ENCODE measurements at places on chromosomes 13 and 19. TPM values are rescaled to one million over a fixed set of nuclear protein-coding genes. Genes with fewer than 3 reads are reported as not detected.
A peak's percentile ranks its signal among the peaks of the same experiment; 100 is the strongest.

ZNF681 gene
- total RNA-seq: 10.4 TPM

- peaks cover 5% of the 10 kb centered on the region for H3K4me1 ChIP-seq
- DNase-seq: no peak
- H3K27me3 ChIP-seq: no peaks in the 10 kb centered on the region
- H3K4me3 ChIP-seq: no peak overlapping the region
- peaks cover 4% of the 10 kb centered on the region for H3K36me3 ChIP-seq
Observed at GRCh38 chr19:38046254-38047048, 139.4 kb downstream of the SIPA1L3 start.

- peak; percentile 67 for DNase-seq
- no peak overlapping the region for H3K27ac ChIP-seq
- H3K4me3 ChIP-seq: peak overlapping the region; percentile 3
- H3K4me1 ChIP-seq: no peaks in the 10 kb centered on the region
- H3K36me3 ChIP-seq: no peaks in the 10 kb centered on the region
Observed at GRCh38 chr19:46529622-46530451, 34.2 kb upstream of the PNMA8B start.

MAN2B1 gene
- total RNA-seq: 89.2 TPM

DNA sequence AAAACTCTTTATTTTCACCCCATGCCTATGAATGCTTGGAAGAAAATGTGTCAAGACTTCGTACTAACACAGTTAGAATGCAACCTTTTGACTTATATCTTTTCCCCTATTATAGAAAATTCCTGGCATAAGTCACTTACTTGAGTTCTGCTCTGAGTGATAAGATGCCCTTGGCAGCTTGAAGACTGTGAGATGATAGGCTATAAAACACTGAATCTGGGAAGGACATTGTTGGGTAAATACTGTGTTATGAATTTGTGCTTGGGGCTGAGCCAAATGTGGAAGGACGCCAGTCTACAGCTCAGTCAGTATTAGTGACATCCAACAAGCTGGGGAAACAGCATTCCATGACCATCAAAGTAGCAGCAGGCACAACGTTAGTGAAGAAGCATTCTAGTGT, 368.0 kb upstream of the SGCG start:
- H3K4me3 ChIP-seq: no peak overlapping the region
- no peak overlapping the region for H3K27ac ChIP-seq
- H3K4me1 ChIP-seq: no peaks in the 10 kb centered on the region
- DNase-seq: no peak
- no peaks in the 10 kb centered on the region for H3K27me3 ChIP-seq
- H3K36me3 ChIP-seq: no peaks in the 10 kb centered on the region

GRCh38 chr13:112067871-112068539, 1.1 kb downstream of the SOX1 start:
- no peaks in the 10 kb centered on the region for H3K36me3 ChIP-seq
- H3K27me3 ChIP-seq: peaks cover 68% of the 10 kb centered on the region
- no peak overlapping the region for H3K27ac ChIP-seq
- peak; percentile 70 for DNase-seq
- peak overlapping the region; percentile 66 for H3K4me3 ChIP-seq
- H3K4me1 ChIP-seq: no peaks in the 10 kb centered on the region

DNA sequence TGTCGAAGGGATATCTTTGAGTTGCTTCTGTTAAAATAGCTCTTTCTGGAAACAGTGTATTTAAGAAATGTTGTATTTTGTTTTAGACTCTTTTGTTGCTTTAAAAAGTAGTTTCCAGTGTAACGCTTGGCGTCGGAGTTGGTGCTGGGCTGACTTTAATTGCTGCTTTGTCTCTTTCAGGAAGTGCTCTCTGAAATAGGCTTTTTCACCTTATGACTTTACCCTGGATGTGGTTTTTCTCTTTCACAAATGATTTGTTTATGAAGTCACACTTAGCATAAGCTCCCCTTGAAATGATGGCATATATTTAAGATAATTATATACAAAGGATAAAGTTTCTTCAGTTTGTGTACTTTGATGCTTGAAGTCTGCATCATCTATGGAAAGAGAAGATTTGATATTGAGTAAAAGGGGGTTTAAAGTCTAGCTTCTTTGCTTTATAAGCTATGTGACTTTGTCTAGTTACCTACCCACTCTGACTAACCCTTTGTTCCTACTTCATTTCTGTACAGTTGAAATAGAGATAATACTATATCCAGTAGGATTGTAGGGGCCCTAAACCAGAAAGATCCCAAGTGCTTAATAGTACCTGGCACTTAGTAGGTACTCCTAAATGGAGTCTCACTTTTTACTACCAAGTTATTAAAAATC, at the start of gene GPR18:
Gene GPR18 (minus strand): TSS at position 170 of the 651 bp plus-strand sequence. CDS start 2,507 bp downstream, outside the sequence.
- H3K4me3 ChIP-seq: no peak within 1 kb of the TSS
- peaks cover 2% of the 10 kb centered on the region for H3K36me3 ChIP-seq
- DNase-seq: no peak

GRCh38 chr13:77429320-77430142, 102.6 kb upstream of the MYCBP2 start:
- DNase-seq: no peak
- H3K36me3 ChIP-seq: no peaks in the 10 kb centered on the region
- H3K4me1 ChIP-seq: no peaks in the 10 kb centered on the region

CD37 gene
- not detected for total RNA-seq

- H3K27me3 ChIP-seq: no peaks in the 10 kb centered on the region
- H3K27ac ChIP-seq: no peak overlapping the region
- H3K36me3 ChIP-seq: peaks cover 42% of the 10 kb centered on the region
- peak; percentile 81 for DNase-seq
- H3K4me3 ChIP-seq: peak overlapping the region; percentile 0
Observed at GRCh38 chr19:49106648-49107135, 7.5 kb upstream of the LIN7B start.

- H3K27me3 ChIP-seq: no peaks in the 10 kb centered on the region
- no peak overlapping the region for H3K27ac ChIP-seq
- H3K4me3 ChIP-seq: no peak overlapping the region
- peak; percentile 76 for DNase-seq
- 0 out of 2 replicates have a peak, but pooled peaks cover 2% of the 10 kb centered on the region for H3K4me1 ChIP-seq
- H3K36me3 ChIP-seq: peaks cover 24% of the 10 kb centered on the region
Observed at GRCh38 chr19:18160971-18161635, 8.1 kb downstream of the PIK3R2 start.

VWA8 gene
- total RNA-seq: 17.4 TPM

GRCh38 chr13:35698911-35699576, 222.6 kb upstream of the MAB21L1 start:
- H3K27me3 ChIP-seq: no peaks in the 10 kb centered on the region
- H3K27ac ChIP-seq: no peak overlapping the region
- H3K4me3 ChIP-seq: no peak overlapping the region

DNA sequence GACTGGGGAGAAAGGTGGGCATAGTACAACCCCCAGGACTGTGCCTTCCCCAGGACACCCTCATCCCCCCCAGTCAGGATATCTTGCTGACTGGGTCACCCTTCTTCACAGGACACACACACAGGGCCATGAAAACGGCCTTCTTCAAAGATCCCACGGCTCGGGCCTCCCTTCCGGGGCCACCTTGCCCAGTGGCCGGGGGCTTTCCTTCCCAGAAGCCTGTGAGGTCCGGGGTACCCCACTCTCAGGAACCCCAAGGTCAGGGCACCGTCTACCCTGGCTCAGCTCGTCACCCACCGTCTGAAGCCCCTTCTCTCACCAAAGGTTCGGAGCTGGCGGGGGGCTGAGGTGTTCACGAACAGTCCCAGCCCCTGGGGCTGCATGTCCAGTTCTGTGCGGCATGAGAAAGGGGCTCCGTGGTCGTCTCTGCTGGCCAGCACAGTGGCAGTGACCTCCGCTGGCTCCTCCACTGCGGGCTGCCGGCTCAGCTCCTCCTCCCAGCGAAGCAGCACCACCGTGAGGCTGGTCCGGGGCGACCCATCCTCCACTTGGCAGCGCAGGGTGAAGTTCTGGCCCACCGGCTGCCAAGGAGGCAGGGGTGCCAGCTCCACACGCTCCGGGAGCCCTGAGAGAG, 2.1 kb upstream of the RAVER1 start:
- H3K36me3 ChIP-seq: peaks cover 1% of the 10 kb centered on the region
- H3K27ac ChIP-seq: no peak overlapping the region
- H3K4me3 ChIP-seq: no peak overlapping the region
- H3K4me1 ChIP-seq: peaks cover 6% of the 10 kb centered on the region
- H3K27me3 ChIP-seq: no peaks in the 10 kb centered on the region

GRCh38 chr19:56692206-56692895, 20.8 kb upstream of the ZNF835 start:
- H3K4me1 ChIP-seq: no peaks in the 10 kb centered on the region
- no peak for DNase-seq
- no peak overlapping the region for H3K27ac ChIP-seq
- H3K36me3 ChIP-seq: peaks cover 15% of the 10 kb centered on the region
- H3K4me3 ChIP-seq: no peak overlapping the region

GRCh38 chr13:100899720-100900316, 225.2 kb upstream of the TMTC4 start:
- no peak overlapping the region for H3K4me3 ChIP-seq
- H3K27me3 ChIP-seq: no peaks in the 10 kb centered on the region
- no peak overlapping the region for H3K27ac ChIP-seq
- H3K4me1 ChIP-seq: no peaks in the 10 kb centered on the region

DNA sequence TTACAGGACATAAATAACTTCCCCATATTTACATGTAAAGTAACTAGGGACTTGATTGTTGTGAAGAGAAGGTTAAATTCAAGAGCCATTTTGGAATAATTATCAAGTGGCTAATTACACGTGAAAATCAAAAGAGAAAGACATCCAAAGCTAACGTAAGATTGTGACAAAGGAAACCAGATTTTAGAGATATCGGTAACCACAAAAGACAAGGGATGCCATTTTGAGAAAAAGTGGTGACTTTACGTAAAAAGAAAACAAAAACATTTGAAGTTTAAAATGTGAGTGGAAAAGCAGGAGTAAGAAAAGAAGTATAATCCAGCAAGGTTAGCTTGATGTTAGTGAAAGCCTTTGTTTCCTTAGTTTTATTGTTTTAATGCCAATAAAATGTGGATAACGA, 10.9 kb upstream of the VWA8 start:
- H3K4me3 ChIP-seq: no peak overlapping the region
- H3K27ac ChIP-seq: no peak overlapping the region
- no peaks in the 10 kb centered on the region for H3K36me3 ChIP-seq

DNA sequence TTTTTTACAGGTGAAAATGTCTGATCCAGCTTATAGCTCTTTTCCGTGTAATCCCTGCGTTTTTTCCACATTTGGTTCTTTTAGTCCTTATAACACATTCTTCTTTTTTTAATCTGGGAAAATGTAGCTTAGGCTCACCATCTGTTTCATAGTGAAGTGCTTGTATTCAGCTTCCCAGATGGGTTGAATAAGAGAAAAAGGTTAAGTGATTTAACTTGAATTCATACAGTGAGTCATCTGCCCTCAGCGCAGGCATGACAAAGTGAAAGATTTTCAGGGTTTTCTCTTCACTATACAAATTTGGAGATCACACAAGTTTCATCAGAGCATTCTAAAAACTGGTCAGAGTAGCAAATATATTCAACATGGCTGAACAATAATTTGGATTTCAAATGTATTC, 224.8 kb downstream of the SPRY2 start:
- no peaks in the 10 kb centered on the region for H3K27me3 ChIP-seq
- H3K4me3 ChIP-seq: no peak overlapping the region
- no peak overlapping the region for H3K27ac ChIP-seq
- no peaks in the 10 kb centered on the region for H3K36me3 ChIP-seq
- no peaks in the 10 kb centered on the region for H3K4me1 ChIP-seq
- DNase-seq: no peak

DNA sequence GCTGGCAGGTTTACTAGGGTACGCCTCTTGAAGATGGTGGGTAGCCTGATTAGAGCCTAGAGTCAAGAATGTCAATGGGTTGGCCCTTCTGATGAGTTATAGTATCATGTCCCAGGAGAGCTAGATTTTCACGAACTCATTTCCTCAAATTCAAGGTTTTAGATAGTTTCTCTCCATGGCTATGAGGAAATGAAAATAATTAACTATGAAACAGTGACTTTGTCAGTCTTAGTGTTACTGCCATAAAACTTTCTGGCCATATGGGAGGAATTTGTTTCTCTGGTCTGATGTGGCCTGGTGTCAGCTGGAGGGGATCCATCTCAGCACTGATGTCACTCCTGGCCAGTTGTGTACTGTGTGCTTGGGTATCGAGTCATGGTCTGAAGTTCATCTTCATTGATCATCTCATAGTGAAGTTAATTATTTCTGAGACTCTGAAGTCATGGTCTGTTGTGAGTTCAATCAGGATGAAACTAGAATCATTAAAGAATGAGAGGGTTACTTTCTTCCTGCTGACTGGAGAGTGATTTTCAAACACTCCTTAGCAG, 49.4 kb upstream of the TNFSF11 start:
- DNase-seq: no peak
- H3K36me3 ChIP-seq: 0 out of 3 replicates have a peak, but pooled peaks cover 2% of the 10 kb centered on the region
- H3K4me1 ChIP-seq: no peaks in the 10 kb centered on the region

- H3K27ac ChIP-seq: no peak overlapping the region
- no peak for DNase-seq
- no peak overlapping the region for H3K4me3 ChIP-seq
- H3K27me3 ChIP-seq: peaks cover 41% of the 10 kb centered on the region
Observed at GRCh38 chr13:97234236-97234635, 12.1 kb downstream of the MBNL2 start.

DNA sequence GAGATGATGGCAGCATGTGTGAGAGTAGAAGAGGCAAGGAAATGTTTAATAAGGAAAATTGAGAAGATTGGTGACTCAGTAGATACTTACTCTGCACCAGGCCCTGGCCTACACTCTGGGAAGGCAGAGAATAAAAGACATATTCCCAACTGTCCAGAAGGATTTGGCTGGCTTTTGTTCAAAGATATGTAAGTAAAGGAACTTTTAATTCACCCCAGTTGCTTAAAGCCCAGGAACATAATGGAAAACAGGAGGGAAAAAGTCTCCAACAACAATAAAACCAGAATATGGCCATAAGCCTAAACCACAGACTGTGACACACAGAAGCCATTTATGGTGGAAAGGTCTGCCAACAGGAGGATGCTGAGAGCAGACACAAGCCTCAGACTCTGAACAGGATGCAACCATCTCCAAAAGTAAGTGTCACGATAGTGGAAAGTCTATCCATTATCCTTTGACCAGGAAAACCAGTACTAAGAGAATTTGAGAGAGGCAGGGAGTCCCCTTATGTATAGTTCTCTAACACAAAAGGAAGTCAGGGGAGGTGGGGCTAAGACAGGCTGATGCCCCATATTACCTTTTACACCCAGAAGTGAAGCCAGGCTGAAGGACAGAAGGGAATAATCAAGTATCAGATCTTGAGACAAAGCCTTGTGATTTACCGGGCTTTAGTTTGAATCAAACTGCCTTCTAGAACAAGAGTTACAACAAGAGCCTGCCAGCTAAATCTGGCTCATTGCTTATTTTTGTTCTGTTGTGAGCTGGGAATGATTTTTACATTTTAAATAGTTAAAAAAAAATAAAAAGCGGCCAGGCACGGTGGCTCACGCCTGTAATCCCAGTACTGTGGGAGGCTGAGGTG, 169.5 kb upstream of the STARD13 start:
- H3K36me3 ChIP-seq: no peaks in the 10 kb centered on the region
- no peaks in the 10 kb centered on the region for H3K27me3 ChIP-seq

- no peaks in the 10 kb centered on the region for H3K27me3 ChIP-seq
- H3K4me1 ChIP-seq: peaks cover 6% of the 10 kb centered on the region
- H3K36me3 ChIP-seq: no peaks in the 10 kb centered on the region
- H3K4me3 ChIP-seq: no peak overlapping the region
- no peak overlapping the region for H3K27ac ChIP-seq
Observed at GRCh38 chr13:98990701-98991100, 12.8 kb upstream of the DOCK9 start.

GRCh38 chr19:13987101-13987890, 18.8 kb downstream of the RFX1 start:
- DNase-seq: no peak
- H3K4me3 ChIP-seq: peak overlapping the region; percentile 15
- peaks cover 17% of the 10 kb centered on the region for H3K36me3 ChIP-seq
- H3K27me3 ChIP-seq: no peaks in the 10 kb centered on the region
- peak overlapping the region; percentile 6 for H3K27ac ChIP-seq
- H3K4me1 ChIP-seq: peaks cover 3% of the 10 kb centered on the region

All from H9 (cell line).